Myocyte (in vitro differentiated cells): ENCODE measurements at places on chromosomes 4 and X. TPM values are rescaled to one million over a fixed set of nuclear protein-coding genes. Genes with fewer than 3 reads are reported as not detected.

DNA sequence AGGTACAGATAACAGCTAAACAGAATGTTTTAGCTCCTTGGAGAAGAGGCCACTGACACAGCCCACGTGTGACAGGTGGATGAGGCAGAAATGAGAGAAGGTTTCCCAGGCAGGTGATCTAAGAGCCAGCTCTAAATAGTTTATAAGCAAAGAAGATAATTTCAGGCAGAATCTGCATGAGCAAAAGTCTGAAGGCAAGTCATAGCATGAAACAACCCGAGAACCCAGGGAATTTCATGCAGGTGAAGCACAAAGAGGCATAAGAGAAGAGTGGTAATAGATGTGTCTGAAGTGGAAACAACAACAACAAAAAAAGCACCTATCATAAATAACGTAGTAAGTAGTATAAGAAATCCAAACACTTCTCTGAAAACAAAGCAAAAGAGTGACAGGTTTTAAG is 275.8 kb upstream of the CPEB2 start:
- no peak for DNase-seq

GRCh38 chrX:10851809-10852208 is 231.4 kb upstream of the MID1 start:
- DNase-seq, result no peak

The CYSLTR1 gene
- total RNA-seq, result 1.1 and 9.5 TPM in 2 replicates

The ETNPPL gene
- not detected in 2 replicates for total RNA-seq

- DNase-seq, result no peak
These were observed 10.2 kb upstream of the BBS12 start for GRCh38 chr4:122722256-122722655.

The GLRA3 gene
- total RNA-seq, result not detected in 2 replicates

DNA sequence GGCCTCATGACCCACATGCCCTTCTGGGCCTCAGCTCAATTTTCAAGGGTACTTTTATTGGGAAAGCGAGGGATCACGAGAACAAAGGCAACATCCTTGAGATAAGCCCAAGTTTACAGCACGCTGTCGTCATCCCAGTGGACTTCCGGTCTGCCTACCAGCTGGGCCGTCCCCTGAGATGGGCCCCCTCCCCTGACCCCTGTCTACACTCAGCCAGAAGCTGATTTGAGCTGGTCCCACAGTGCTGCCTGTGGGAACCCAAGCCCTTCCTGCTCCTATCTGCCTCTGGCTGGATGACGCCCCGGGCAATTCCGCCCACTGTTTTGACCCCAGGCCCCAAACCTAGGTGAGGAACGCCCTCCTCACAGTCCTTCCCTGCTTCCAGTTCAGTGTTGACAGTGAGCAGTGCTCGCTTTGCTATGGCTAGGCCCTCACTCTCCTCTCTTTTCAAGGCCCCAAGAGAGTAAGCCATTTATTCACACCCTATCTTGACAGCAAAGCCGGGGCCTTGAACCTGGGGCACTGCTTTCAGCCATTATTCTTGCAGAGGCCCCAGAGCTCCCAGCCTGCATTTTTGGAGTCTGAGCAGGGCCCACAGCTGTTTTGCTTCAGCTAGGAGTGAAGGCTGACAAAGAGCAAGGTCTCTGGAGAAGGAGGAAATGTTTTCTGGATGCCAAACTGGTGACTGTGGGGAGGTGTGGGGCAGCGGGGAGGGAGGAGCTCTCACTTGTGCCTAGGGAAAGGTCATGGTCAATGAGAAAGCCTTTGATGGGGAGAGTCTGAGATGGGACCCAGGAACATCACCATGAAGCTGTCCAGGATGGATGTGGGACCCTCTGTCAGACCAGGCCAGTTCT is 164.6 kb upstream of the BCOR start:
- DNase-seq, result peak; percentile 71

The HELT gene
- not detected in 2 replicates for total RNA-seq

DNA sequence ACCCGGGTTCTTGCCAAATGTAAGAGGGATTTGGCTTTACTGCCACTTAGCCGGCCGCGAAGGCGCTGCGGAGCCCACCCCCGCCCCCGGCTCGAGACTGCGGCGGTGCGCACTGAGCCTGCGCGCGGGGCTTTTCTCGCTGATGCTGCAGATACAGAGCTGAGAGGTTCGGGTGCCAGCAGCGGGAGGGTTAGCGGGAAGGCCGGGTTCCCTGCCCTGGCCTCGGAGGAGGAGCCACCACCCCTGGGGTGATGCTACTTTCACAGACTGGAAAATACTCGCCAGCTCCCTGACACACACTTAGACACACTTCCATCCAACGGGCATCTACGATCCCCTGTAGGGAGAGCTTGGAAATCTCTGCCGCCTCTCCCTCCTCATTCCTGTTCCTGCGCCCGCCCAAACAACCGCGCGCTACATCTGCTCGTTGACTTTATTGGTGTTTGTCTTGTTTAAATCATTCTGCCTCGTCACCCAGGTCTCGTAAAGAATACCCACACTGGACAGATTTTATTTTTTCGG is 2.1 kb upstream of the PCDH7 start:
- DNase-seq, result peak; percentile 75

DNA sequence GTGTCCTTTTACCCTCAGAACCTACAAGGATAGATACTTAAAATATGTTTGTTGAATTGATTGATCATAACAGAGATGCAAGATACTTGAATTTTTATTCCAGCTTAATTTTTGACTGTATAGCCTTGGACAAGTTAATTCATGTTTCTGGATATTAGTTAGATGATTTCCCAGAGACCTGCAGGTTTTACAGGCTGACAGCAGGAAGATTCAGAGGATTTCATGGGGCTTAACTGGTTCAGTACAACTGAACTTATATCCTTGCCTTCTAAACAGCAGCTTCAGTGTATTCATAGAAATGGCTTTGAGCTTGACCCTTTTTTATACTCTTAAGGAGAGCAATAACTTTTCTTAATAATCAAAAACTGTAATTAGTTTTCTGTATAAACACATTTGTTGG is 62.2 kb upstream of the IL13RA1 start:
- no peak for DNase-seq

The DCHS2 gene
- total RNA-seq, result 0.03 and 0.05 TPM in 2 replicates

GRCh38 chr4:8200302-8200975 is 1.3 kb downstream of the SH3TC1 start:
- no peak for DNase-seq

The AMBN gene
- total RNA-seq, result not detected in 2 replicates

The ZAR1 gene
- not detected in 2 replicates for total RNA-seq

GRCh38 chr4:7134737-7135388 is 57.5 kb upstream of the SORCS2 start:
- DNase-seq, result peak; percentile 86

The CLDN34 gene
- total RNA-seq, result not detected in 2 replicates

- DNase-seq, result no peak
These were observed 115.8 kb downstream of the NAA11 start for GRCh38 chr4:79209822-79210635.
